ENCODE measurements at places on chromosomes 3 and 15.

DNA sequence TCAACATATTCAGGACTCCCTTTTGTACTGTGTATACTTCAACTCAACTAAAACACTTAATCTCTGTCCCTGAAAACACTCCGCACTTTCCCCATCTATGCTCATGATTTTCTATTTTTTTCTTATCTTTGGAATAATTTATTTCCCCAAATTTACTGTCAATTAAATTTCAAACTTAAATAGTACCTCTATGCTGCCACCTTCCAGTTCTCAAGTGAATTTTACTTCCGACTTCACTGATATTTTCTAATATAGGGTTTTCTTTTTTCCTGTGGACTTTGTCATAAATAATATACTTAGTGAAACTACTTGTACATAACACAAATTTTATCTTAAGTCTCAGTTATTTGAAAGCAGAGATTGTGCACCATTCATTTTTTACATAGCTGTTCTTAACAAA, 1303.3 kb downstream of the OTOL1 start:
- no peak for DNase-seq

GRCh38 chr3:5022966-5023776, 43.9 kb downstream of the BHLHE40 start:
- DNase-seq, result peak; percentile 96

GRCh38 chr3:5144316-5144994, 22.4 kb downstream of the ARL8B start:
- DNase-seq, result no peak

- DNase-seq, result no peak
Observed at GRCh38 chr15:66864086-66864830, 162.2 kb downstream of the SMAD6 start.

GRCh38 chr3:40504636-40505430, 1.0 kb upstream of the ZNF620 start:
- DNase-seq, result peak; percentile 88

- no peak for DNase-seq
Observed at GRCh38 chr3:194755671-194756459, 70.2 kb downstream of the FAM43A start.

DNA sequence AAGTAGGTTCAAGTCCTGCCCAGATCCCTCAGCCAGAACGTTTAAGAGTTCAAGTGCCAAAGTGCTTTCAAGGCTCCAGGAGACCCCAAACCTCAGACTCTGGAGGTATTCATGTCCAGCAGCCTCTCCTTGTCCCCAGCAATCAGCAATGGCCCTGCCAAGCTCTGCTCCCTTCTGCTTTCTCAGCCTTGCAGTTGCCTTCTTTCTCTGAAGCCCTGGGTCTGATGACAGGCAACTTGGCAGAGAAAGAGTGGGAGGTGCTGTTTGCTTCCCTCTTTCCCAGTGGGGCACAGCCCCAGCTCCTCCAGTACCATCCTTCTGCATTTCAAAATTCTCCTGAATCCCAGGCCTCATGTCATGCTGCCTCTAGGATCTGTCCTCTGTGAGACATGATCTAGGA, 40.2 kb downstream of the ATP2B2 start:
- DNase-seq, result no peak

- DNase-seq, result no peak
Observed at GRCh38 chr3:16329826-16330129, 64.8 kb downstream of the OXNAD1 start.

DNA sequence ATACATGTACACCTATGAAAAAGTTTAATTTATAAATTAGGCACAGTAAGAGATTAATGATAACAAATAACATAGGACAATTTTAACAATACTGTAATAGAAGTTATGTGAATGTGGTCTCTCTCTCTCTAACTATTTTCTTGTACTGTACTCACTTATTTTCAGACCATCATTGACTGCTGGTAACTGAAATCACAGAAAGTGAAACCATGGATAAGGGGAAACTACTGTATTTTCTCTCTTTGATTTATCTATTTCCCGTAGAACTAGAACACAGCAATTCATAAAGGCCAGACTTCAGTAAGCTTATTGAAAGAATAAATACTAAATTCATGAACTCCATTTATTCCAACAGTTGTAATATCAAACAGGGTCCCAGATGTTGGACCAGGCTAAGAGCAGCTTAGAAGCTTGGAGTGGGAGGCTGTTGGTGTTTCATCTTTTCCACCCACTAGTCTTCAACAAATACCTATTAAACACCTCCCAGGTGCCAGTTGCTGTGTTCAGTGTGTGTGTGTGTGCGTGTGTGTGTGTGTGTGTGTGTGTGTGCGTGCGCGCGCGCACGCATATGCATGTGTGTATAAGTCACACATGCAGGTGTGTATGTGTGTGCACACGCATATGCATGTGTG, 235.4 kb downstream of the FOXP1 start:
- no peak for DNase-seq

DNA sequence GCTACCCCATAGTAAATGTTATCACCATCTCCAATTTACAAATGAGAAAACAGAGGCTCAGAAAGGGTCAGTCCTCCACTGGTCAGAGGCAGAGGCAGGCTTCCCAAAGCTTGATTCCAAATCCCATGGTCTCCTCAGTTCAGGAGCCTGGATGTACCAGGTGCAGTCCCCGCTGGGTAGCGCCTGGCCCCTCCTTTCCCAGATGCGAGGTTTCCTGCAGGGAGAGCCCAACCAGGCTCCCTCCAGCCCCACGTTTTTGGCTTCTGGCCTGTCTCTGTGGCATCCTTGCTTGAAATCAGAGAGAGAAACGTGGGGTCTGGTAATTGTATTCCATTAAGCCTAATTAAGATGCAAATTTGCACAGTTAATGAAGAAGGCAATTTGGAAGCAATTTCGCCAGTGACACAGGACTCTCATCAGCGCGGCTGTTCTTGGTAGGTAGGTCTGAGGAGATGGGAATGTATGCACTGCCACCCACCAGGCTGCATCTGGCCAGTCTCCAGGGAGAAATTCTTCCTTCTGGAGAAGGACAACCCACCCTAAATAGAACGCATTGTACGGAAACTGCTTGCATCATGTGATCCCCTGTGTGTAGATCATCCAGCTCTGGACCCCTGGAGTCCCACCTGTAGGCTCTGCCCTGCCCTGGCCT, 50.5 kb downstream of the HRH1 start:
- DNase-seq, result no peak

- no peak for DNase-seq
Observed at GRCh38 chr15:41921639-41922038, 27.8 kb upstream of the SPTBN5 start.

DNA sequence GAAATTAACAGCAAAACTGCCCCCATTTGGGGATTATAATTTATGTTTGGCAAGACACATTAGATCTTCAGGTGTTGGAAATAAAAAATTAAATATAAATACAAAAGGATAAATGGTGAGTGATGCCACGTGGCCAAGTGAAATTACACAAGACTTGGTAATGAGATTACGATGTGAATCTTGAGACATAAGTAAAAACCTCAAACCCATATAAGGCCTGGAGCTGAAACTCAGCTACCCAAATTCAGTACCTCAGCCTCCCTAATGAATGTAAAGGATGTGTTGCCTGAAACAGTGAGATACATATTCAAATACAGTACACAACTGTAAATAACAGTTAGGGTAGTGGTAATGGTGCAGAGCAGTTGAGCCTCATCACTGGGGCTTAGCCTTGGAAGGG, 1146.6 kb downstream of the OTOL1 start:
- DNase-seq, result no peak

DNA sequence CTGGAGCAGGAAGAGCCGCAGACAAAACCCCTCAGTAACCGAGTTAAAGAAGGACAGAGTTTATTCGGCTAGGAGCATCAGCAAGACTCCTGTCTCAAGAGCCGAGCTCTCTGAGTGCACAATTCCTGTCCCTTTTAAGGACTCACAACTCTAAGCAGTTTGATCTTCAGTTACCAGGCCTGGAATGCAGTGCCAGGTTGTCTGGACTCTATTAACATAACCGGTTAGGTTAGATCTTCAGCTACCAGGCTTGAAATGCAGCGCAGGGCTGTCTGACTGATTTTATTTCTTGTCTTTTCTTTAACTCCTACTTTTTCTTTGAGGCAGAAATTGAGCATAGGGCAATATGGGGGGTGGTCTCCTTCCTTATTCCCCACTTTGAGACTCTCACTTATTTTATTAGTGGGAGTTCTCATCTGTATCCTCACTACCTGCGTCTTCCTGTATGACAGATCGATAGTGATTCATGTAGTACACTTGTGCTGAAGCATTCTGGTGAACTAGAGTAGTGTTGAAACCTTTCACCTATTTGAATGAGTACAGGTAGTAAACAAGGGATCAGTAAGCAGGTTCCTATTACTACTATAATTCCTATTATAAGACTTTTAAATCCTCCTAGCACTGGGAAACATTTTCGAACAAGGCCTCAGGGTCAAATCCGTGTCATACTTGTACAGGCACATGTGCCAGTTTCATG, 325.0 kb downstream of the CGGBP1 start:
- DNase-seq, result no peak

DNA sequence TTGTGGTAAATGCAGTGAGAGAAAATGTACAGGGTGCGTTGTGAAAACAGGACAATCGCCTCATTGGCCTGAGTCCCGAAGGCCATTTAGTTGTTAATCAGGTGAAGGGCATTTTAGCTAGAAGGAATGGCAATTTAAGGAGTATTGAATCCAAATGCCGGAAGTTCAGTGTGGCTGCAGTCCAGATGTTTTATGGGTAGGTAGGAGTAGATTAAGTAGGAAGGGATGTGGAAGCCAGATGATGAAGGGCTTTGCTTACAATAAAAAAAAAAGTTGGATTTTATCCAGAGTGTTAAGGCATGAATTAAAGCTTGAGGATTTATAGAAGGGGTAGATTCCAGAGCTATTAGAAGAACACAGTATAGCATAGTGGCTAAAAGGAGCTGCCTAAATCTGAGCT, 572.7 kb downstream of the NLGN1 start:
- no peak for DNase-seq

- peak; percentile 42 for DNase-seq
Observed at GRCh38 chr15:69031013-69032001, 16.8 kb downstream of the NOX5 start.

DNA sequence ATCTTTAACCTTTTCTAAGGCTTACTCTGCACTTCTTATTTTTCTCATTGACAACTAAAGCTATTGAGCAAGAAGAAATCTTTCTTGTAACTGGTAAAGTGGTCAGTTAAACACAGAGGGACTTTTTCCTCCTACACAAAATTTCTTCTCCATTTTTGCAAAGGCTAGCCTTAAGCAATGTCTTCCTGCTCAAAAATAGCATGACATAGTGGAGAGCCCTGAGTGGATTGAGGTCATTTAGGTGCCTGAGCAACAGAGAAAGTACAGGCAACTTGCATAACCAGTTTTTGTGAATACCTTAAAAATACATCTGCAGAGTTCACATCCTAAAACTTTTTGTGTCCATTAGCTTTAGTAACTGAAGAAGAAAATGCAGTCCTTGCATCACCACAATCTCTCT, 144.7 kb upstream of the TTC14 start:
- DNase-seq, result no peak

DNA sequence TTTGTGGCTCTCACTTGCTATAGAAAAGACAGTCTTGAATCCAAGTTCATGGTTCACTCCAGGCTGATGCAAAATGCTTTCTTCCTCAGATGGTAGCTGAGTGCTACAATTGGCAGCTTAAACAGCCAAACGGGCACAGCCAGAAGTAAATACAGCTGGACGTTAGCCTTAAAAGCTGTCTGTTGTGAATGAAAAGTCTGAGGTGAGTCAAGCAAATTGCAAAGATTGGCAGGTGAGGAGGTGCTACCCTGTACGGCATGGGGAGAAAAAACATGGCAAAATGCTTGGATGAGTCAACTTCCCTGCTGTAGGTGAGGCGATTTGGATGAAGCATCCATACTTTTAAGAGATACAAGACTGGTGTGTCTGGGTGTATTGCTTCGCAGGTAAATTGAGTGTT, 40.5 kb downstream of the IL5RA start:
- no peak for DNase-seq
